Stimulated activated CD8-positive, alpha-beta memory T cell treated with anti-CD3 and anti-CD28 coated beads, Interleukin-4, amount 100 ng/mL, for 4 hours (primary cell): ENCODE measurements at places on chromosomes 4 and X.

DNA sequence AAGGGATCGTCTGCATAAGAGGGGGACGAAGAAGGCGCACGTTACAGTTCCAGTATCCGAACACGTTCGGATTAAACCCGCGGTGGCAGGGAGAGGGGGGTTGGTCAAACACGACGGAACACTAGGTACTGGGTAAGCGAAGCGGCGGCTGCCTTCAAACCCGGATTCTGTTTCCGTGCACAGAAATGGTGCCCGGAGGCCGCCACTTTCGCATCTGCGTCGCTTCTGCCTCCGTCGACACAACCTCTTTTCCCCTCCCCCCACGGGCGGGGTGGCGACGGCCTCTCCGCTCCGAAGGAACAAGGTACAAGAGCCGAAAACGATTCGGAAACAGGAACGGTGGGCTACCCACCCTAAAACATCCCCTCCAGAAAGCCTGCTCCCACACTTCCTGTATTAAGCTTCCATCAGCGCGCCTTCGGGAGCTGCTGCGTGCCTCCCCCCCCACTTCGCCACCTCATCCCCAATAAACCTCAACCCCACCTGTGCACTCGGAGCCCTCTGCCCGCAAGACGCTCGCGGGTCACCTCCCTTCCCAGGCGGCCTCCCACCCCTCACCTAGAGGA is 667 bp downstream of the G3BP2 start:
- DNase-seq: peak; percentile 53

GRCh38 chrX:9301836-9302235 is 163.0 kb upstream of the TBL1X start:
- no peak for DNase-seq

DNA sequence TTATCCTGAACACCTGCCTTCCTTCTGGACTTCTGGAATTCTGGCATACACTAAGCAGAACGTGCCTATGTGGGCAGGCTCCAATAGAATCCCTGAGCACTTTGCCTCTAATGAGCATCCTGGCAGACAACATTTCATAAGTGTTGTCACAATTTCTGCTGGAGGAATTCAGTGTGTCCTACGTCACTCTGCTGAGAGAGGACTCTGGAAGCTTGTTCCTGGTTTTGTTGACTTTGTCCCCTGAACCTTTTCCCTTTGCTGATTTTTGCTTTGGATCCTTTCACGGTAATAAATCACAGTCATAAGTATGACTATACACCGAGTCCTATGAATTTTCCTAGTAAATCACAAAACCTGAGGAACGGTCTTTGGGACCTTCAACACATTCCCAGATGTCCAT is 43.2 kb downstream of the MTMR8 start:
- DNase-seq: no peak

DNA sequence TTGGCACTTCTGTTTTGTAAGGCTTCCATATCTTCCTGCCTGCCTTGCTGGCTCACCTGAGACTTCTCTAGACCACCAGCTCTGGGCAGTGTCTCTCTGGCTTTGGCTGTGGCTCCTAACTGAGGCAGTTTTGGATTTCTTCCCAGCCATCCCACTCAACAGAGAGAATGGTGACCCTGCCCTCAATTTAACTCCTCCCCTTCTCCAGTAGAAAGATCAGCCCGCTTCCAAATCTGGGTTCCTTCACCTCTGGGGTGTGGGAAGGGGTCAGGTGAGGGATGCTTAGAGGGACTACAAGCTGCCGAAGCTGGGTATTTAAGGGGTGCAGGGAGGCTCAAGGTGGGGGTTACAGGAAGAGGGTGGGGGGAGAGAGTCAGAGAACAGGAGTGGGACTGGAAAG is 23.7 kb downstream of the NAP1L5 start:
- no peak for DNase-seq

DNA sequence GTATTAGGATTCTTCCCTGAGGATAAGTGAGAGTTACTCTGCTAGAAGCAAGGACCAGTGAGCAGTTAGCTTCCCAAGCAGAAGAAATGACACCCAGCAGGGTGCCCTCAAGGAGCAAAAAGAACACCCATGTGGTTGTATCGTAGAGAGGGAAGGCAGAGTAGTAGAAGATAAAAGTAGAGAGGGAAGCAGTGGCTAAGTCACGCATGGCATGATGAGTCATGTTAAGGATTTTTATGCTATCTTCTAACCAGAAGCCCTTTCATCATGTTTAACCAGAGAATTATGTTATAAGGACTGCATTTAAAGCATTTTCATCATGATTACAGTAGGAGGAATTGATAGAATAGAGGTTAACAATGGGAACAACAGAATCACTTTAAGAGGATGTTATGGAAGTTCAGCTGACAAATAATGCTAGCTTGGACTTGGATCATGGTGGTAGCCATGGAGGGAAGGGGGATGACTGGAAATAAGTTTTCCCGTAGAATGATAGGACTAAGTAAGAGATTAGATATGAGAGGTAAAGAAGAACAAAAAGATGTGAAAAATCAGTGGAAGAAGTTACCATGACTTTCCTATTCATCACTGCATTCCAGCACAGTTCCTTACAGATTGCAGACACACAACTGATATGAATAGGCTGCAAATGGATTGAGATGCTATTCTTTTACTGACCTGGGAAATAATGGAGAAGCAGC is 383.5 kb upstream of the INTU start:
- no peak for DNase-seq

DNA sequence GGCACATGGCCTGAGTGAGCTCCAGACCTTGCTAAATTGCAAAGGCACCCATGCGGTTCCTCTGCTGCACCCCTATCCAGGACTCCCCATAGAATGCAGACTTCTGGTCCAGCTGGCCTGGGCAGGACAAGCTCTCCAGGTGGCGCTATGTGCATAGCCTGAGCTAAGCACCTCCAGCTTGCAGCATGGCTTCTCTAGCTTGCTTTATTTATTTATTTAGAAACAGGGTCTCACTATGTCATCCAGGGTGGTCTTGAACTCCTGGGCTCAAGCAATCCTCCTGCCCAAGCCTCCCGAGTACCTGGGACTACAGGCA is 5.5 kb upstream of the WFS1 start:
- no peak for DNase-seq

DNA sequence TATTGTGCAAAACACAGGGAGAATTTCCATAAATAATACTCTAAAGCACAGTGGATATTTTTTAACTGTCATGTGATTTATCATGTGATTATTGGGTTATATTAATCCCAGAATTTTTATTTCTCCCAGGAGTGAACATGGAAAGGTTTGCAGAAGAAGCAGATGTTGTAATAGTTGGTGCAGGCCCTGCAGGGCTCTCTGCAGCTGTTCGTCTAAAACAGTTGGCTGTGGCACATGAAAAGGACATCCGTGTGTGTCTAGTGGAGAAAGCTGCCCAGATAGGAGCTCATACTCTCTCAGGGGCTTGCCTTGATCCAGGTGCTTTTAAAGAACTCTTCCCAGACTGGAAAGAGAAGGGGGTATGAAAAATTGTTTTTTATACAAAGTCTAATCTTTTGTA is 10.0 kb downstream of the ETFDH start:
- DNase-seq: no peak

GRCh38 chr4:98624642-98625041 is 33.8 kb downstream of the TSPAN5 start:
- DNase-seq: no peak

DNA sequence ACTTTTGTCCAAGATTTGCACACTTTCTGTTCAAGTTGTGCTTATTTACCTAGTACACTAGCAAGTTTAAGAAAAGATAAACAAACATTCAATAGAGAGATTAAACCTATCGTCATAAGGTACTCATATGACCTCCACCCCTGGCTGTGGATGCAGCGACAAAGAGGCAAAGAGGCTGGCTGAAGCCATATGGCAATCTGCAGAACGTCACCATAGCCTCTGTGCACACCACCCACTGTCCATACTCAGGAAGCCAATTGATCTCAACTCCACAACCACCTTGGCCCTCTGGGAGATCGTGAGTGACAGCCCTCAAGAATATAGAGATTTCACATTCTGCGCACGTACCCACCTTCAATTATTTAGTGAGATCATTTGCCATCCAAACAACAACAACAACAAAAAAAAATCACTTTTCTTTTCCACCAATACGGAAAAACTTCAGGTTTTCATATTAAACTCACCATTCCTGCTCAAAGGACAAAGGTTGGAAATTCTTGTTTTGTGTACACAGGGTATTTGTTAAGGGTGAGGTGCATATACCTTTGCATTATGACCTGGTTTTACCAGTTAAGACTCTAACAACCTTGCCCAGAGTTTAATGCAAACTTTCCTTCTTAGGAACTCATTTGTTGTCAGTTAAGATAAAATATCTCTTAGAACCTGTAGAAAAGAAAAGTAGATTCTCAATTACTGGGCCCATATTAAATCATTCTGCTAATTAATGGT is 243.0 kb upstream of the FSTL5 start:
- no peak for DNase-seq

DNA sequence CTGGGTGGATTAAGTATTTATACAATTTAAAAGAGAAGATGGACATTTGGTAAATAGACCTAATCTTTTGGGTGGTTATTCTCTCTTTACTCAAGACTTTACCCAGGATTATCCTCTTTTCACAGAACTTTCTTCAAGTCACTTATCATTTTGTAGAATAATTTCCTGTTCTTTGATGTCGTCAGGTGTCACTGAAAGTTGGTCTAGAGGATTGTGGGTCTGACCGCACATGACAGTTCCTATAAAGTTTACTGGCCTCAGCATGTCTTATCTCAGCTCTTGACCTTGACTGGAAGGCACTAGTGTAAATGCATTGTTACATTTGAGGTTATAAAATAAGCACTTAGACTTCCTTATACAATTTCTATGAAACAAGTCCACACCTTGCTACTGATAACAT is 139.9 kb upstream of the SLC4A4 start:
- DNase-seq: no peak

GRCh38 chr4:40264497-40264896 is 67.7 kb downstream of the RHOH start:
- no peak for DNase-seq

- no peak for DNase-seq
Measured at GRCh38 chr4:168885400-168885799, 124.7 kb downstream of the CBR4 start.

- DNase-seq: no peak
Measured at GRCh38 chr4:19025031-19025430, 1003.5 kb upstream of the LCORL start.

- no peak for DNase-seq
Measured at GRCh38 chr4:69858690-69859089, 1.3 kb downstream of the SULT1E1 start.

- no peak for DNase-seq
Measured at GRCh38 chr4:149708513-149709130, 107.0 kb downstream of the IQCM start.

- DNase-seq: no peak
Measured at GRCh38 chr4:110108422-110108821, 90.0 kb downstream of the ELOVL6 start.

DNA sequence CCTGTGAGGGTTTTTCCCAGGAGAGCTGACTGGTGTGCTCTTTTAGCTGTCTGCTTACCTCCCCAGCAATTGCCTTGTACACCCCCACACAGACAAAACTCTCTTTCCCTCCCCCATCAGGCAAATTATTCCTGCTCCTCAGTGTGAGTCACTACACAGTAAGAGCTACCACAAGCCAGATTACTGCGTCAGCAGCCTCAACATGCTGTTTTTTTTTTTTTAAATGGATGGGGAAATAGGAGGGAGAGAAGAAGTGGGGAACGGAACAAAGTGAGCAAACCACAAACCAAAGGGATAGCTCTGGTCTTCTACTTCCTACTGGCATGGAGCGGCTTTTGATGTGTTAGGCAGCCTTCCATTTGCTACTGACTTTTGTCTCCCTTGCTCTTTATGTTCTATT is 107.5 kb upstream of the ACSL4 start:
- DNase-seq: no peak

GRCh38 chrX:131746491-131746968 is 202.7 kb downstream of the OR13H1 start:
- DNase-seq: no peak

DNA sequence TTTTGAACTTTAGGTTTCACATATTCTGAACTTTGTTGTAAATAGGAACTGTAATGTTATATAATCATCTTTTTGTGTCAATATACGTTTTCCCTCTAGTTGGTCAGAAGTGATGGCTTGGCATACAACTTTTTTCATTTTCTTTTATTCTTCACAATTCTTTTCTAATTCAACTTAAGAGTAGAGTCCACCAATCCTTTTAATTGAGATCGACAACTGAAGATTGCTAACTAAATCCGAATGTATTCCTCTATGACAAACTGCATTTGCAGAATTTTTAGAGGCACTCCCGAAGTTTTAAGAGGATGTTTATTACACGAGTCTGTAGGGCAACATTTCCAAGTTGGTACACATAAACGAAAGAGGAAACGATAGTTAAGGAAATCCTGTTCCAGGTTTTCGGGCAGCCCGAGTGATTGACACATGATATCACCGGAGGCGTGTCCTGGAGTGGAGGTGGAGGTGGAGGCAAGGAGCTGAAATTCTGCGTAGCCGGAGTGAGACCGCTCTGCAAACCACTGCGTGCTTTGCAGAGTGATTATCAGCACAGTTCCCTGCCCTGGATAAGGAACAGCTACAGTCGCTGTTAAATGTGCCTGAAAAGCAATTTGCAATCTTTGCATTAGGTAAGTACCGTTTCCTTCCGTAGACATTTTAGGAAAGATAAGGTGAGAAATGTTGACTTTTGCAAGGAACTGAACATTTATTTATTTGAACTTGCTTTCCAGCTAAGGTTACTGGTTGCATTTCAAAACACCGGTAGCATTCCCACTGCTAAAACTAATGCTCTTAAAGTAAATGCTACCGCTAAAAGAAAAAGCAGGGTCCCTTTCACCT is at the start of gene SPRY1:
TSS of gene SPRY1 (plus strand) at position 489 of the 837 bp plus-strand sequence. CDS start 4,797 bp downstream, outside the sequence.
- no peak for DNase-seq

GRCh38 chrX:68697465-68698125 is 50.1 kb downstream of the STARD8 start:
- DNase-seq: no peak

DNA sequence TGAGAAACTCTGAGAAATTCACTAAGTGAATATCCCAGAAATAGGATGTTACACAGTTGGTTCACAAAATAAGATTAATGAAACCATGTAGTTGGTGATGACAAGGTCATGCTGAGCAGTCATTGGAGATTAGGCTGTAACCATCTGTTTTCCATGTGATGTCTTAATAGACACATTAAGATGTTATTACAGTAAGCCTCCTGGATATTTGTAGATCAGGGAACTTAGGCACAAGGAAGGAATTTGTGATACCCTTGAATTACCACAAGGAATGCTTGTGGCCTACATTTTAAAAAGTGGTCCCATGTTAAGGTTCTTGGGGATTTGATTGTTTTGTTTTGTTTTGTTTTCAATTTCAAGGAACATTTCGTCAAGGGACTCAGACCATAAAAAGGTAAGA is 185.6 kb upstream of the BANK1 start:
- no peak for DNase-seq

DNA sequence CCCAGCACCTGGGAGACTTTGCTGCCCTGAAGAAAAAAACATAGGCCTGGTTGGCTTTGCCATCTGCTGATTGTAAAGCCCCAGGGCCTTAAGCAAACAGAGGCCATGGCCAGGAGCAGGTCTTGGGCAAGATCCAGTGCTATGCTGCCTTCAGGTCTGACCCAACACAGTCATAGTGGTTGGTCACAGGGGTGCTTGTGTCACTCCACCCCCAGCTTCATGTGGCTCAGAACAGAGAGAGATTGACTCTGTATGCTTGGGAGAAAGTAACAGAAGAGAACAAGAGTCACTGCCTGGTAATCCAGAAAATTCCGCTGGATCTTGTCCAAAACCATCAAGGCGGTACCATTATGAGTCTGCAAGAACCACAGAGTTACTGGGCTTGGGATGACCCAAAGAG is 24.4 kb upstream of the SMARCA5 start:
- DNase-seq: no peak
